ENCODE measurements at places on chromosomes 6 and 20.
A peak's percentile ranks its signal among the peaks of the same experiment; 100 is the strongest.

DNA sequence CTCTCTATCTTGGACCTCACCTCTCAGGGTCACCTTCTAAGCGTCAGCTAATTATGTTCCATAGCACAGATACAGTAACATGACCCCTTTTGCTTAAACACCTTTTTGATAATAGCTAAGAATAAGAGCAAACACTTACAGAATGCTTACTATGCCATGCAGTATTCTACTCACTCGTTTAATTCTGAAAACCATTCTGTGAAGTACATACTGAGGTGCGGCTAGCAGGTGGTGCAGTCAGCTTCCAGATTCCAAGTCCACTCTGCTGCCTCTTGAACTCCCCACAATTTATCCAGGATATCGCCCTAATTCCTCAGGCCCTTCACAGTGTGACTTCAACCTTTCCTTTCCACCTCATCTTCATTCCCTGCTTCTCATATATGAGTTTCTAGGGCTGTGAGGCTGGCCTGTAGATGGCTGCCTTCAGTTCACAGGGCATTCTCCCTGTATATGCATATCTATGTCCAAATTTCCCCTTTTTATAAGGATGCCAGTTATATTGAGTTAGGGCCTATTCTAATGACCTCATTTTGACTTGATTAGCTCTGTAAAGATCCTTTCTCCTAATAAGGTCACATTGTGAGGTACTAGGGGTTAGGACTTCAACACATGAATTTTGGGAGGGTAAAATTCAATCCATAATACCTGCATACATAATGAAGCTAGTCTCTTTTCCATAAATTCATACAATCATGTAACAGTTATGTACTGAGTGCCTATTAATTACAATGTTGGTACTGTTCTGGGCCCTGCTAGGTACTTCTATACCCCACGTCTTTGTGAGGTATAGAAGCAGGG is 130.1 kb downstream of the PDSS2 start:
- DNase-seq = no peak

DNA sequence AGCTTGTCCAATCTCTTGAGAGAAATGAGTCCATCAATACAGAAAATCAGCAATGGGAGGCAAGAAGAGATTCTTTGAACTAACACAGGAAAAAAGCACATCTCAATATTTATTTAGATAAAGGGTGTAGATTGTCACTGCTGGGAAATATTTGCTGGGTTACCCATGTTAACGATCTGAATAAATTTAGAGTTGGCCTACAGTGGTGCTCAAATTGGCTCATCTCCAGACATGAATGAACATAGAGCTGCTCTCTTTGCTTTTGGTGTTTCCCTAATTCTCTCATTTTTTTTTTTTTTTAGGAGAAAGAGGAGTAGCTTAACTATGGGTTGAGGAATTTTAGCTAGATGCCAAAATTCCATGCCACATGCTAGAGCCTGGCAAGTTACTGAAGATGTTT is 471.2 kb downstream of the PKHD1 start:
- DNase-seq = no peak

DNA sequence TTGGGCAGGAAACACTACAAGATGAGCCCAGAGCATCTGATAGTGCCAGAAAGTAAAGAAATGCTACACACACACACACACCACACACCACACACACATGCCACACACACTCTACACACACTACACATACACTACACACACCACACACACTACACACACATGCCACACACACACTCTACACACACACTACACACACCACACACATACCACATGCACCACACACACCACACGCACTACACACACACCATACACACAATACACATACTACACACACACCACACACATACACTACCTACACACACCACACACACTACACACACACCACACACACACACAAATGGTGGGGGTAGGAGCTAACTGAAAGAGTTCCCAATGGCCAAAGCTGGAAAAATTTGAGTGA is 3.6 kb upstream of the TMEM74B start:
- no peak for DNase-seq

- peak; percentile 64 for DNase-seq
These were observed 4.6 kb upstream of the OSER1 start for GRCh38 chr20:44215125-44215524.

DNA sequence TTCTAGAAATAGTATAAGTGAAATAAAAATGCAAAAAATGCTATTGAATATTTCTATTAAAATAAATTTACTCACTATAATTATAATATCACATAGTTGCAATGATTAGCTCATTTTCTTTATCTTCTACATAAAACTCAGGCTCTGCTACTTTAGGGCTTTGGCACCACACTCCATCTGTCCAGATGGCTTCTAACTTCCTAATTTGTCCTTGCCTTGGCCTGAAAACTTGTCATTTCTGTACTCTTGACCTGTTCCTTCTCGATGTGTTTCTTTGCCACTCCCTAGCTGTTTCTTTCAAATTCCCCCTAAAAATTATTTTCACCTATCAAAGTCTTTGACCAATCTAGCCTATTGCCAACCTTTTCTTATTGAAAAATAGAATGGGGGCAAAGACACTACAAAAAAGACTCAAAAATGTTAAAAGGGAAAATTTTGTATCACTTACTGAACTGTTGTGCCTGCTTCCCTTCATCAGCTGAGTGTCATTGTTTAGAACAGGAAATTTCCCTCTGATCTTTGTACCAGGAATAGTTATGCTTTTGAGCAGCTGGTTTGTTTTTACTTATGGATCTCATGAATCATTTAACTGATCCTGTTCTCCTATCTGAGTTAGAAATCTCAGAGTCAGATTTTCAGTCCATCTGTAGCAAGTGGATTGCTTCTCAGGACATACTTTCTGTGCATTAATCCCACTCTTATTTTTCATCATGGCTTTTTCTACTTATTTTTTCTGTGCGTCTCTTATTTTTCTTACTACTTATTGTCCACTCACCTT is 279.2 kb upstream of the CNR1 start:
- DNase-seq = no peak

DNA sequence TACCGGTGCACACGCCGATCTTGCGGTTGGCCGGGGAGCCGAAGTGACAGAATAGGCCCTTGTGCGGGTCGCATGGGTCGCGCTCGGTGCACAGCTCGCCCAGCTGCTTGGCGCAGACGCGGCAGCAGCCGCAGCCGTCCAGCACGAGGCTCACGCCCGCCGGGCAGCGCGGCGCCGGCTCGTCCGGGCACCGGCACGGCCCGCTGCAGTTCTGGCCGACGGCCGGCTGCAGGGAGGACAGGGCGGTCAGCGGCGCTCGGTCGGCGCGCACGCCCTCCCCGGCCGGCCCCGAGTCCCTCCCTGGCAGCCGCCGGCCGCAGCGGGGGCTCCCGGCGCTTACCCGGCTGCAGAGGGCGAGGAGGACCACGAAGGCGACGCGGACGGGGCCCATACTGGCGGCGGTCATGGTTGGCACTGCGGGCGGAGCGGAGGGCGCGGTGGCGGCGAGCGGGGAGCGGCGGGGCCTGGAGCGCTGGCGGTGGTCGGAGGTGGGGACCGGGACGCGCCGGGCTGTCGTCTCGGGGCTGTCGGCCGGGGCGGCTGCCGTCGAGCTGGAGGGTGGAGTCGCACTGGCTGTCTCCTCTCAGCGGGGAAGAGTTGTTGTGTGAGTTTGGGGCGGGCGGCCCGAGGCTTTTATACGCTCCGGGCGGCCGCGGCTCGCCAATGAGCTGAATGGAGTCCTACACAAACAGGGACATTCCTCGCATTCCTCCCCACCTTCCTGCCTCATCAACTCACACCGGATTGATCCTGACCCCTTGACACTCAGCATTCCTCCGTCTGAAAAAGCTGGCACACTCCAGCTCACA is at the start of gene CCN2:
Gene CCN2, minus strand, starts transcription at position 606 of the 809 bp plus-strand sequence. Its CDS starts 200 bp downstream, at position 406.
- no peak for DNase-seq

GRCh38 chr6:142822383-142822782 is 122.6 kb downstream of the HIVEP2 start:
- DNase-seq = no peak

DNA sequence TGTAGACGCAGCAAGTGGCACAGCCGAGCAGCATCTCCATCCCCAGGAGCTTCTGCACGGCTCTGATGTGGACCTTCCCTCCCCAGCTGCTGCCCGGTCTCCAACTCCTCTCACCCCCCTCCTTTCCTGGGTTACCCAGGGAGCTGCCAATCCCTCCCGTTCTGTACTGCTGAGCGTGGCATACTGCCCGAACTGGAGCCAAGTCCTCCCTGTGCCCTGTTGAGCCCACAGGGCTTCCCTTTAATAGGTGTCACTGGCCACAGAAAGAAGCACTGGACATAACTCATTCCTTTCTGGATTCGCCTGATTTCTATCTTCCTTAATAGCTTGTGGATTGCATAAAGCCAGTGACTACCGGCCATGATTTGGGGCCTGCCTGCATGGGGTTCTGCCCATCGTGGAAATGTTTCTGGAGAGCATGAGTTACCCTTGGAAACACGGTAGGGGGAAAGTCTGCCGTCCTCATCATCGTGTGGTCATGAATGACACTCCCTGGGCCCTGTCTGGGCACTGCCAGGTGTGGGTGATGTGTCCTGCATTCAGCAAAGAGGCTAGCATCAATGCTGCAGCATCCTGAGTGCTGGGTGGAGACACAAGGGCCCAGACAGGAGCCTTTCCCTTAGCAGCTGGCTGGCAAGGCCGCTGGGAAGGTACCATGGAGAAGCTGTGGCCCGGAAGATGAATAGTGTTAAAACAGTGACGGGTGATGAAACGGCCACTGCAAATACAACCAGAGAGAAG is 189.7 kb downstream of the SYNDIG1 start:
- no peak for DNase-seq

DNA sequence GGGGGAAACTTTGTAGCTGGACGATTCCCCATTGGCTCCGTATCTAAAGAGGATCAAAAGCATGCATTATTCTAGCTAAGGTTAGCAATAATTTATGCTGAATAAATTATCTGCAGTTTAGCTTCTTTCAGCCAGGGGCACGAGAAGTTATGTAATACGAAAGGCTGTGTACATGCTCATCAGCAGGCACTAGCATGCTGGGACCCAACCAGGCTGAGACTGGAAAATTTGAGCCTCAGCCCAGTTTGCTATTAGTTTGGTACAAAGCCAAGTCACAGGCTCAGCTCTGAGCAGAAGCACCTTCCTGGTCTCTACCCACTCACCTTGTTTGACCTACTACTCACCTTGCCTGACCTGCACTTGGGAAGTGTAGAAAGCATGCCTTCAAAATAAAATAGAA is 328.1 kb upstream of the ARID1B start:
- no peak for DNase-seq

All from activated T-helper 1 cell treated with anti-CD3 and anti-CD28 coated beads, Interleukin-12 subunit alpha, Interleukin-12 subunit beta, Interleukin-2, Interleukin-4 antibody, amounts not matched to agents 30 ng/mL and 10 ng/mL and 1 ng/mL, durations not matched to agents 14 hours and 24 hours and 36 hours (primary cell).